Activated T-cell treated with anti-CD3 and anti-CD28 coated beads for 48 hours (primary cell): ENCODE measurements at places on chromosomes 7 and 10.

DNA sequence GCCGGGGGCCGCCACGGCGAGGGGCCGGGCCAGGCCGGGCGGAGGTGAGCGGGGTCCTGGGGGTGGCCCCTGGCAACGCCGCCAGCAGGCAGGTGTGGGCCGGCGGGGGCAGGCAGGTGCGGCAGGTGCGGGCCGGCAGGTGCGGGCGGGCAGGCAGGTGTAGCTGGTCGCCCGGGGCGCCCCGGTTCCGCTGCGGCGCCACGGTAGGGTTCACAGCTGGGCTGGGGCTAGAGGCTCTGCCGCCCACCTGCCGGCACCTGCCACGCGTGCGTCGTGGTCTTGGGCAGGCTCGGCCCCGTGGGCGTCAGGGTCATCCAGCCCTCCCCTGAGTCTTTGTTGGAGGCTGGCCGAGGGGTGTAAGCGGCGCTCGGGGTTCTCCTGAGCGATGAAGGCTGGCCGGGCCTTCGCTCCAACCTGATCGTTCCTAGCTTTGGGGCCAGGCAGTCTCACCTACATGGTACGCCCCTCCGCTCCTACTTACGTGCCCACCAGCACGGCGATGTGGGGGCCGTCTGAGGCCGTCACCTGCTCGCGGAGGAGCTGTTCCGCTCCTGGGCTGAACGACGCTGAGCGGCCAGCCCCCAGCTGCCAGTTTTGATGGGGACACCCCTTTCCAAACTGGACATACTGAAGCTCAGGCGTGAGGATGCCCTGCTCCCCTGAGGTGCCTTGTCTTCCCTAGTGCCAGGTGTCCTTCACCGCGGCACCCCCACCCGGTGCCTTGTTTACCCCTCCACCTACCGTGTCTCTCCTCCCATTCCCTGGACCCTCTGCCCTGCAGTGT lies 493 bp downstream of the ZMIZ2 start:
- DNase-seq, result peak; percentile 20

DNA sequence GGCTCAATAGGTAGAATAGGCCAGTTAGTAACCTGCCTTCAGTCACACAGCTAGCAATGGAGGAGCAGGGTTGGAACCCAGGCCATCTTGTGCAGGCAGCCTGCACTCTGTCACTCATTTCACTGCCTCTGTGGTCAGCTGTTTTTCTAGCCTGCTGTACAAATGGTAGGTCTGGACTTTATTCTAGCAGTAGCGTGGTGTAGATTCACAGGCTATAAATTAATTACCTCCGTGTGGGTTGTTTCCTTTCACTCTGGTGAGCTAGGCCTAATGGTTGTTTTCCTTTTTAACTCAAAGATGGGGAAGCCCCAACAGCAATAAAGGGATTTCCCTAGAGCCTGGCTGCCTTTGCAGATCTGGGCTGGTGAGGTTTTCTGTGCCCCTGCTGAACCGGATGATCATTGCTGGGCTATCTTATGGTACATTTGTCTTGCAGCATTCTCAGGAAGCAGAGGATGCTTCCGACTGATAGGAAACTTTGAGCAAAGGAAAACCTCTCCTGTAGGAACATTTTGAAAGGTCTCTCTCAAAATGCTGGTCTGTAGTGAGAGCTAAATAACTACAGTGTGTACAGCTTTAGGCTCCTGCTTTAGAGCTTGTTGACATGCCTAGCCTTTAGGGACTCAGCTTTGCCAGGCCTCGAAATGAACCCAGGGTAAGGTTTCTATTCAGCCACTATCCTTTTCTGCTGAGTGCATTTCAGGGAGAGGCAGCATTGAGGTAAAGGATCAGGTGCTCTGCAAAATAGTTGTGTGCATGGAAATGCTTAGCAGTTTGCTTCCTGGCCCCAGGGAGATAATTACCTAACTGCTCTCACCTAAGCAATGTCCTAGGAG lies 157.4 kb downstream of the ST7 start:
- DNase-seq, result peak; percentile 29

- DNase-seq, result no peak
Observed at GRCh38 chr10:132908621-132909295, 33.6 kb downstream of the CFAP46 start.

DNA sequence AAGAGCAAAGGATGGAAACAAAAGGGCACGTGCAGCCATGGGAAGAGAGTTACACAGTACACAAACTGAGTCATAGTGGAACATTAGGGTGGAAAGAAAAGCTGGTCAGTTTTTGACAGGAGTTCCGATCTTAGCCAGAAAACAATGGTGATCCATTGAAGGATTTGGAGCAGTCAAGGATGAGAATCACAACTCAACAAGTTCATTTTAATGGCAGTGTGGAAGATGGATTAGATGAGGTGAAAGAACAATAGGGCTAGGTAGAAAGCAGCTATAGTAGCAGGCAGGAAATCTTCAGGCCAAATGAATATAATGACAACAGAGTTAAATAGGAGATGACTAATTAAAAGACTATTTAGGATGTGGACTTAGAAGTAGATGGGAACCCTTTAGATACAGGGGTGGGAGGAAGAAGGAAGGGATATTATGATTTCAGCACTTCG lies 136.3 kb downstream of the DOCK4 start:
- DNase-seq, result no peak

- DNase-seq, result no peak
Observed at GRCh38 chr7:42350801-42351200, 113.8 kb upstream of the GLI3 start.

DNA sequence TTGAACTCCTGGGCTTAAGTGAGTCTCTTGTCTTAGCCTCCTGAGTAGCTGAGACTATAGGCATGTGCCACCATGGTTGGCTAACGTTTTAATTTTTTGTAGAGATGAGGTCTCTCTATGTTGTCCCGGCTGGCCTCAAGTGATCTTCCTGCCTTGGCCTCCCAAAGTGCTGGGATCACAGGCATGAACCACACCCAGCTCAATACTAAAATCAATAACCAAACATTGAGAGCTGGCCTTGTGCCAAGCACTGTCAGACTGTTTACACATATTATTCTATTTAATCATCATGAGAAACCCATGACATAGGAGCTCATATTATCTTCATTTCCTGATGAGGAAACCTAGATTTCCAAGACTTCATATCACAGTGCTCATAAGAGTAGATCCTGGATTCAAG lies 251.2 kb downstream of the BAMBI start:
- DNase-seq, result no peak

DNA sequence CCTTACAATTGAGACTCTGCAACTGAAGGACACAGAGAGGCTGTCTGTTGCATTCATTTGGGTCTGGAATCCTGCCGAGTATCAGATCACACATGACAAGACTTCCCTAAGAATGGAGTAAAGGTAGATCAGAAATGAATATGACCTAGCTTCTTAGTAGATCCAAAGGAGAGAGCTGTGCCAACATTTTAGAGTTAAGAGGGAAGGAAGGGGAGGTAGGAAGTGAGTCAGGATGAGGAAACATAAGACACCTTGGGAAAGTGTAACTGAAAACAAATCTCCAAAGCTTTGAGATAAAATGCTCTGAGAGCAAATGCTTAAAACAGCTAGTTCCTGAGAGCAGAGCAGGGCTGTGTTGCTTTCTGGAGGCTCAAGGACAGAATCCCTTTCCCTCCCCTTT lies 6.1 kb upstream of the SLC25A13 start:
- no peak for DNase-seq

DNA sequence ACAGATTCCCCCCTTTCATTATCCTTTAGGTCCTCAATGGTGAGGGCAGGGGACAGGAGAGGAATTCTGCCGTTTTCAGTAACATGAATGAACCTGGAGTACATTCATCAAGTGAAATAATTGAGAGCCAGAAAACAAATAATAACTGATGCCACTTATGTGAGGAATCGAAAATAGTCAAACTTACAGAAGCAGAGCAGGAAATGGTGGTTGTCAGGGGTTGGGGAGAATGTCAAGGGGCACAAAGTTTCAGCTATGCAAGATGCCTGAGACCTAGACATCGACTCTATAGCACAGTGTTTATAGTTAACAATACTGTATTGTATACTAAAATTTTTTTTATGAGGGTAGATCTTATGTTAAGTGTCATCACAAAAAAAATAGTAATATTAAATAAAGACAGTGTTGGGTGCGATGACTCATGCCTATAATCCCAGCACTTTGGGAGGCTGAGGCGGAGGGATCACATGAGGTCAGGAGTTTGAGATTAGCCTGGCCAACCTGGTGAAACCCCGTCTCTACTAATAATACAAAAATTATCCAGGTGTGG lies 1219.8 kb downstream of the GATA3 start:
- DNase-seq, result no peak

DNA sequence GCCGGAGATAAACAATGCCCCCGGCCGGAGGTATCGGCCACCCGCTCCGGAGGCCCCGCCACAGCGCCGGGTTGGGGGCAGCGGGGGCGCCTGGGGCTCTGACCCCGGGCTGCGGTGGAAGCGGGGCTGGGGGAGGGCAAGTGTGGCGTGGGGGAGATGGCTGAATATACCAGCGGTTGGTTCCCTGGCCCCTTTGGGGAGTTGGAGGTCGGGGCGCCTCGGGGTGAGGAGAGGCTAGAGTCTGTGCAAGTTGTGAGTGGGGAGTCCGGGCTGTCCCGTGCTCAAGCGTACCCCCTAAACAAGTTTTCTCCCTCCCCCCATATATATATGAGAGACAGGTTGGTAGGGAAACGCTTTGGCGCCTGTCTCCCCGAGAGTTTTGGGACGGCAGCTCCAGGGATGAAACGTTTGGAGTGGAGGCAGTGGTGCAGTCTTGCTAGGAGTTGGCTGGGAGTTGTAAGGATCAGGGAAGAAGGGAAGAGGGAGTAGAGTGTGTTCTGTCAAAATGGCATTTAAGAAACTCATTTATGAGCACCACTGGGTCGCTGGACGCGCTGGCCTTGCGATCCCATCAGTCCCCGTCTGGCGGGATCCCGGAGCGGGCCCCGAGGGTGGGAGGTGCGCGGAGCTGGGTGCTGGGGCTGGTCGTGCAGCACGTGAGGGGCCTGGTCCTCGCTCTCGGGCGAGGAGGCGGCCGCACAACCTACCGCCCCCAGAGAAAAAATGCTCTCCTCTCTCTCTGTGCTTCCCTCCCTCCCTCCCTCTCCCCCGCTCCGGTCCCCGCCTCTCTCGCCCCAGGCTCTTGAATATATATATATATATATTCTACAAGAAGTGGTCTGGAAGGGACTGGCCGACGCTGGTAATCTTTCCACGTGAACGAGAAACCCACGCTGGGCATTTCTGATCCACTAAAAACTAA lies 1.1 kb downstream of the TET1 start:
- DNase-seq, result peak; percentile 6

DNA sequence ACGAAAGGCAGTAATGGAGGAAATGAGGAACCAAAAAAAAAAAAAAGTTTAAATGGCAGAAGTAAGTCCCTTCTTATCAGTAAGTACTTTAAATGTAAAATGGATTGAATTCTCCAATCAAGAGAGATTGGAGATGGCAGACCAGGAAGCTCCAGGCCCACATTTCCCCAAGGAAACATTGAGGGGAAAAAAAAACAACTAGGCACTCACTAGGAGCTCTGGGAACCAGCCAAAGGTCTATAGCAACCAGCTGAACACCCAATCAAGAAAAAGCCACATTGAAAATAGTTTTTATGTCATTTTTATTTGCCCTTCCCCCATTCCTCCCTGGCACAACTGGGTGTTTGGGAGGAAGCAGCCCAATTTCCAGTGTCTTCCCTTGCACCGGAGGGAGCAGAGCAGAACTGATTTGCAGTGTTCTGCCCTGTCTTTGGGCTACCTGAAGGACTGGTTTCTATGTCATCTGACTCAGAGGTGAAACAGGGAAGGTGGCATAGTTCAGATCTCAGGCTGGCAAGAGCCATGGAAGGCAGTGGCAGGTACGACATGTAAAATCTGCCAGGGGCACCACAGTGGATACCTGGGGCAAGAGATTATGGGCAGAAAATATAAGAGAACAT lies 121.9 kb downstream of the SMURF1 start:
- no peak for DNase-seq

- DNase-seq, result peak; percentile 8
Observed at GRCh38 chr10:14838582-14839304, 637 bp downstream of the HSPA14 start.

DNA sequence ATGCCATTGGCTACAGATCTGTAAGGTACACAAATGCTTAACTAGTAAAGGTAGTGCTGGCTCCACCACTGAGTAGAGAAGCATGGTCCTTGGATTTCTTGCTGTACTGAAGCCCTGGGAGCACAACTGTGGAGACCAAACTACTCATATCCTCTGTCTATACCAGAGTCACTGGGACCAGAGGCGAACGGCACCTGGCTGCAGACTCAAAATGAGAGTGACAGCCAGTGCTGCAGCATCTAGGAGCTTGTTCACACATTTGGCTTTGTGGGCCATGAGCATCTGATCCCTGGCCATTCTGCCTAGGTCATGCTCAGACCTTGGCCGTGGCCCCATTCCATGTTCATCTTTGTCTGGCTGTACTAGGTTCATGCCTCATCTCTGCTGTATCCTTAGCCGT lies 31.9 kb downstream of the LRRC18 start:
- no peak for DNase-seq

- DNase-seq, result no peak
Observed at GRCh38 chr10:123442901-123443300, 223.3 kb upstream of the GPR26 start.

DNA sequence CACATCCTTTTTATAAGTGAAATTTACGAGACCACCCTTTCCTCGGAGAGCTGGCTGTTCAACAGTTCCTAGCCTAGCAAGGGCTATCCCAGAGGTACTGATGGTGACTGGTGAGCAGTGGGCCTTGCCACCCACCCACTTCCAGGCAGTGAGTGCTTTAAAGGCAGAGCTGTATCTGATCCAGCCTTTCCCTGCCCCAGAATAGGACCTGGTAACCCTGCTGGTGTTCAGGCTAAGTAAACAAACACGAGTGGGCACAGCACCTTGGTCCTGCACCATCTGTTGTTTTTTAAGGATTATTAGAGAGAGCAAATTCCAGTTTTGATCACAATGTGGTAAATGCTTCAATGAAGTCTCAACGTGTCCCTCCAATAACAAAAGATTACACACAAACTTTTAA lies 75.7 kb downstream of the COBL start:
- DNase-seq, result no peak

- DNase-seq, result no peak
Observed at GRCh38 chr10:74901301-74901700, 74.9 kb downstream of the KAT6B start.

GRCh38 chr7:118312966-118313365 lies 88.5 kb downstream of the ANKRD7 start:
- DNase-seq, result no peak

DNA sequence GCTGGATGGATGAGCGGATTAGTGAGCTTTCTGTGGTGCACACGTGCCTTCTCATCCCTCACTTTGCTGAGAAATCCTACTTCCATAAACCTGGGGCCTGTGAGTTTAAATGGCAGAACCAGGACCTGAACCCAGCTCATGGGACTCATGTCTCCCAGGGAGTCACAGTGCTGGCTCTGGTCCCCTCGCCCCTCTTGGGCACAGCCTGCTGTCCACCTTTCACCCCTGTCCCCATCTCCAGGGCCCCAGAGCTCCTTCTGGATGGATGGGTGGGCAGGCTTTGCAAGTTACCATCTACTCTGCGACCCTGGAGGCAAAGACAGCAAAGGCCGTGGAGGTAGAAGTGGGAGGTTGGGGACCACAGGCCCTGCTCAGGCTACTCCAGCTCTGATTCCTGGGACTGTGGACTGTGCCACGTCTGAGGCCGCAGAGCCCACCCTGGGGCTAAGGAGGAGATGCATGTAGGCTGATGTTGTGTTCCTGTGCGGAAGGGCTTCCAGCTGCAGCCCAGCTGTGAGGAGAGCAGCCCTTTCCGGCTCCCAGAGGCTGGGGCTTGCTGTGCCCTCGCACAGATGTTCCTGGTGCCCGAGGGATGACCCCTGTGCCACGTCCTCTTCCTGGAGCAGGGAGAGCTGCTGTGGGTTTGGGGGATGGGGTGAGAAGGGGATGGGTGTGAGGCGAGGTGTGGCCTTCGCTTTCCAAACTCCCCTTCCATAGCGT lies 40.3 kb downstream of the PRF1 start:
- no peak for DNase-seq
